ENCODE measurements at places on chromosomes 1 and 21.

DNA sequence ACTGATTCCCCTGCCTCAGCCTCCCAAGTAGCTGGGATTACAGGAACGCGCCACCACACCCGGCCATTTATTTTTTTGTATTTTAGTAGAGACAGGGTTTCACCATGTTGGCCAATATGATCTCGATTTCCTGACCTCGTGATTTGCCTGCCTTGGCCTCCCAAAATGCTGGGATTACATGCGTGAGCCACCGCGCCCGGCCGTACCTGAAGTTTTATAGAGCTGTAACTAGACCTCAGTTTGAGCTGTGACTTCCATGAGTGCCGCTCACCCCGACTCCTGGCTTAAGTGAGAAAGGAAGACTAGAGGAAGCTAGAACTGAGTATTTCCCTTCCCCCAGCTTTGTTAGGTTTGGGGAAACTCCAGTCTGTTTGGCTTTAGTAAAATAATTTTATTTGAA lies 1283.1 kb downstream of the KCNT2 start:
- DNase-seq = no peak

- no peak for DNase-seq
Observed at GRCh38 chr1:198455966-198456365, 84.5 kb downstream of the ATP6V1G3 start.

GRCh38 chr1:112461200-112461871 lies 47.4 kb upstream of the WNT2B start:
- DNase-seq = no peak

- DNase-seq = no peak
Observed at GRCh38 chr1:91847851-91848250, 38.1 kb downstream of the TGFBR3 start.

DNA sequence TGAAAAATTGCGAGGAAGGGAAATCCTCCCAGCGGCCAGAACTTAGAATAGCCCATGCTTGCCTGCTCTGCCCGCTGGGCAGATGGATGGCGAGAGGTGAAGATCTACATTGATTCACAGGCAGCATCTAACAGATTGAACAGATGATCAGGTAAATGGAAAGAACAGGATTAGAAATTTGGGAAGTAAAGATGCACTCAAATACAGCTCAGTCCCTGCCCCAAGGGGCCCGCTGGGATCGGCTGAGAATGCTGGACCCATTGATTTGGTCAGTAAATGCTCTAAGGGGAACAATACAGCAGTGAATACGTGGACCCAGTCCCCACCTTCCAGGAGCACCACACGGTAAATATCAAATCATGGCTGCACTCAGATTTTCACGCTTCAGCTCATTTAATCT lies 248.2 kb downstream of the MATN1 start:
- no peak for DNase-seq

- DNase-seq = peak; percentile 46
Observed at GRCh38 chr1:51535006-51535592, 16.0 kb upstream of the EPS15 start.

DNA sequence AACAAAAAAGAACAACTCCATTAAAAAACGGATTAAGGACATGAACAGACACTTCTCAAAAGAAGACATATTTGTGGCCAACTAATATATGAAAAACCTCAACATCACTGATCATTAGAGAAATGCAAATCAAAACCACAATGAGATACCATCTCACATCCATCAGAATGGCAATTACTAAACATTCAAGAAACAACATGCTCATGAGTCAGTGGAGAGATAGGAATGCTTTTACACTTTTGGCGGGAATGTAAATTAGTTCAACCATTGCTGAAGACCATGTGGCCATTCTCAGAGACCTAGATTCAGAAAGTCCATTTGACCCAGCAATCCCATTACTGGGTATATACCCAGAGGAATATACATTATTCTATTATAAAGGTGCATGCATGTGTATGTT lies 1442.6 kb upstream of the B3GALT2 start:
- DNase-seq = no peak

GRCh38 chr1:82565546-82565945 lies 764.8 kb downstream of the ADGRL2 start:
- DNase-seq = no peak

- no peak for DNase-seq
Observed at GRCh38 chr1:248688527-248689298, 13.9 kb downstream of the OR14I1 start.

Measured in inflammatory macrophage (primary cell).